ENCODE measurements at places on chromosomes 5 and 9.

DNA sequence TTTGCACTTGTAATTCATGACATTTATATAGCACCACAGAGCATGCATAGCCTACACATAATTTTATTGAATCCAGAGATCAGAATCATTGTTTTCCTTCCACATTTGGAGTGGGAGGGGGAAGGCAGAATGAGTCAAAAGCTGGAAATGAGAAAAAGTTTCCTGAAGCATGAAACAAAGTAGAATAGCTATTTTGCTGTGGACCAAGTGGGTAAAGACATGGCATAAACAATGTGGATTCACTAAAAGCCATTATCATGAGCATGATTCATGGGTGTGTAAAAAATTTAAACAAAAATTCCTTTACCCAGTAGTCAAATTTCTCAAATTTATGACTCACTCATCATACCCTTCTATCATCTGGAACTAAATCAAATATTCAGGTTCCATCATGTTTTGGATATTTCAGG, 97.9 kb downstream of the YIPF5 start:
- no peak for DNase-seq

DNA sequence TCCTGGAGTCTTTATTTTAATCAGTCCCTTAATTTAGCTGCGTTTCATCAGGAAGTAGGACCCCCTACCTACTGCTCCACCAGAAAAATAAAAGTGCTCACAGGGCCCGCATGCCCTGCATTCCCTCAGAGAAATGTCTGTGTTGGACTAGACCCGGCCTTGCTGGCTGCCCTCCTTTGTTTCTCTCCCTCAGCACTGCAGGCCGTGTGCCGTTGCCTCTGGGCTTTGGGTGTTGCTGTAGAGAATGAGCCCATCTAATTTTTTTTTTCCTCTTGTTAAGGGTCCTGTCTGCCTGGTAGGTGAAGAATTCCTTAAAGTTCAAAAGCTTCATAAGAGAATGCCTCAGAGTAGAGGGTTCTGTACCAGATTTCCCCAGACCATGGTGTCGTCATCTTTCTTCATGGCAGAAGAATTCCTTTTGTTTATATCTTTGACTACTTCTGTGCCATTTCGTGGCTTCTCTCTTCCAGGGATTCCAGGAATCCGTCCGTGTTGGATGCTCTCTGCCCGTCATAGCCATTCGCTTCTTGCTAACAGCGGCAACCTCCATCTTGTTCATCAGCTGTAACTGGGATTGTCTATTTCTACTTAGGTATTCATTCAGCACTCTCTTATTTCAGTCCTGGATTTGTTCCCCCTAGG, 49.8 kb upstream of the ANGPTL2 start:
- no peak for DNase-seq

DNA sequence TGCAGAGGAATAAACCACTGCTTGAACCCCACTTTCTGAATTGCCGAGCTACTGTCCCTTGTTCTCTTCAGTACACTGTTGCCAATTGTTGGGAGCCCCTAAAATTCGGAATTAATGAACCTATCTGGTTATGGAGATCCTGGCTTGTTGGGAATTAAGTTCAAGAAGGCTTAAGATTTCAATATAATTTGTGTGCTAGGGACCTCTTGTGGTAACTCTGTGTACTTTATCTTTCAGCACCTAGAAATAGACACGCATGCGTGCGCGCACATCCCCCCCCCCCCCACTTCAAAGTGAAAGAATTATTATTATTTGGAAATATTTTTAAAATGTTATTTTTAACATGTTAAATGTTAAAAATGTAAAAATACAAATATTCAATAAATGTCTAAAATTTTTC, 53.3 kb upstream of the FAM169A start:
- DNase-seq: peak; percentile 22

DNA sequence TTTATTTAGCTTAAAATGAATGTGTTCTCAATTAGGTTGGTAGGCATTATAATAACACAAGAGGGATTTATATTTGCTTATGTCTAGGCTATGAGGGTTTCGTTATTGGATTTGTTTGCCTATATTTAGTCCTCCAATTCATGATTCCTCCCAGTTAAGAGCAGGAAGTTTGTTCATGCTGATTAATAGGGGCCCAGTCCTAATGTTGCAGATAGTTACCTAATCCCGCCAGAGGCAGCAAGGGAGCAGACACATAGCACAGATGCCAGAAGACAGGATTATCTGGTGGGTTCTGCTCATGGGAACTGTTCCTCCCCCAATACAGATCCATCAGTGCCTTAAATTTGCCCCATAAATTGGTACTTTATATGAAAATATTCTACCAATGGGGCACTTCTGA, 100.8 kb upstream of the TLE4 start:
- no peak for DNase-seq

GRCh38 chr9:98563212-98563907, 145.4 kb downstream of the GABBR2 start:
- no peak for DNase-seq

- DNase-seq: no peak
Measured at GRCh38 chr9:116279230-116279629, 125.6 kb downstream of the PAPPA start.

DNA sequence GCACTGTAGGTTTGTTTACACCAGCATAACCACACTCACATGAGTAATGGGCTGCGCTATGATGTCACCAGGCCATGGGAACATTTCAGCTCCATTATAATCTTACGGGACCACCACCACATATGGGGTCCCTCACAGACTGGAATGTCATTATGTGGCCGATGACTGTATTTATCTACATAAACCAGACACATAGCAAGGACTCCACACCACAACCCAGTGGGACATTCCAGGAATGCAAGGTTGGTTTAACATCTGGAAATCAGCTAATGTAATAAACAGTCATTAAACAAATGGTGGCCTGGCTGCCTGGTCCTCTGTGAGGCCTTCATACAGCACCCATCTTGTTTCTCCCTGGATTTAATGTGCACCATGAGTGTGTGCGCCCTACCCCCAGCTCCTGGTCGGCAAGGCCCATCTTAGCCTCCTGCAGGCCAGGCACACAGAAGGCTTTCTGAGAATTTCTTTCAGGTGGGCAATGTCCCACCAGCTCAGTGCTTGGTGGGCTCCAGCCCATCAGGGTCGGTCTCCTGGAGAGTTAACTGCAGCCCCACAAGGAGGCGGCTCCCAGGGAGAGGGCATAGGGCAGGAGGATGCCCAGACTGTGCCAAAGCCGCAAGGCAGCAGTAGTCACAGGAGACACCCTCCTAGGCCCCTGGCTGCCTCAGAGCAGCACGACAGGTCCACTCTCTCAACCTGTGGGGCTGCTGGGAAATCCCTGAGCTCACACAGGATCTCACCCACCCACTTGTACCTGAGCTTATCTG, 35.9 kb upstream of the SARDH start:
- no peak for DNase-seq

GRCh38 chr5:118293378-118293777, 695.0 kb downstream of the DTWD2 start:
- DNase-seq: no peak

DNA sequence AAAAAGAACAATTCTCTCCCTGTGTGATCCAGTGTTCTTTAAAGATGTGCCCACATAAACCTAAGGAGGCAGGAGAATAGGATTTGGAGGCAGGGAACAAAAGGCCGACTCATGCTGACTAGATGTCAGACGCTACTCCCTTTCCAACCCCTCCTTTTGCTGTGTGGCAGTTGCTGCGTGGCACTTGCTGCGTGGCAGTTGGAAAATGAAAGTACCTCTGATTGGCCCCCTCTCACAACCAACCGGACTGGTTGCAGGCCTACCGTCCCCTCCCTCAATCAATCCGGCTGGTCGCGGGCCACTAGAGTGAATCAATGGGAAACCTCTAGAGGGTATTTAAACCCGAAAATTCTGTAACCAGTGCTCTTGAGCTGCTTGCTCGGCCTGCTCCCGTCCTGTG, 551.0 kb downstream of the KIF4B start:
- DNase-seq: no peak

- DNase-seq: peak; percentile 81
Measured at GRCh38 chr9:20623021-20623747, 885 bp upstream of the MLLT3 start.

- no peak for DNase-seq
Measured at GRCh38 chr5:62431735-62432620, 19.4 kb downstream of the IPO11 start.

DNA sequence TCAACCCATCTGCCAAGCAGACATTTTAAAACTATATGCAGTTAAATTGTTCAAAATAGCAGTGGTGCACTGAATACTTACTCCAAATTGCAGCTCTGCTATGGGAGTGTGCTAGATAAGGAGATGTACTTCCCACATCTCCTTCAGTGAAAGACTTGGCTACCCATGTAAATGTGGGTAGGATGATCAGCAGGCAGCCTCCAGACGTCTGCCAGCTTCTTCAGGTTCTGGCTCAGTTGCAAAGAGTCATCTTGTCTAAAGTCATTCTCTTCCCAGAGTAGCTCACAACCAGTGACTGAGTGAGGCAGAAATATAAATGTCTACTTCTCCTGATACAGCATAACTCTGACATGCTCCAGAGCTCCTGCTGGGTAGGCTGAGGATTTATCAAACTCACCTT, 1050.0 kb upstream of the CDH10 start:
- DNase-seq: no peak

DNA sequence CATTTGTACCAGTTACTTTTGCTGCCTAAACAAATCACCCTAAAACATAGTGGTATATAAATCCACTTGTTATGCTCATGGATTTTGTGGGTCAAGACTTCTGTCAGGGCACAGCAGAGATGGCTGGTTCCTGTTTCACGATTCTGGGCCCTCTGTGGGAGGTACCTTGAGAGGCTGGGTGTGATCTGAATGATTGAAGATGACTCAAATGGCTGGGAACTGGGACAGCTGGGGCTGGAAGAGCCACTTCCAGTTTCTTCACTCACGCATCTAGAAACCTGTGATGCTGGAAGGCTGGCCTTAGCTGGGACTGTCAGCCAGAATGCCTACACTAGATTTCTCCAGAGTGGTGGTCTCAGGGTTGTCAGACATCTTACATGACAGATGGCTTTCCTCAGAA, 88.1 kb downstream of the KIF4B start:
- no peak for DNase-seq

DNA sequence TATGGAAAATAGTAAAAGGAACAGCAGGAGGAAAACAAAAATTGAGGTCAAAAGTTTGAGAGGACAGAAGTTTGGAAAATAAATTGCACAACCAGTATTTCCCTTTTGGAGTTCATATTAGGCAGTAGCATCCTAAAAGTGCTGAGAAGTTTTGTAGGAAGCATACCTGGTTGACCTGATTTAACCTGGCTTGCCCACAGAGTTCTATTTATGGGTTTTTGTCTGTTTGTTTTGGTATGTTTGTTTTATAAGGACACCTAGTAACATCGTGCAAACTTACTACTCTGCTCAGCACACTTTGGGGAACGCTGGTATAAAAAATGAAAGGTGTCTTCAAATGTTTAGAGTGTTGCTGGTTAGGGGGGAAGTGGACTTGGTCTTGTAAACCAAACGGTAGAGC, 15.1 kb downstream of the ADRB2 start:
- DNase-seq: no peak

Measured in CD4-positive, alpha-beta memory T cell (primary cell).